ENCODE measurements at places on chromosomes 1 and 21.

- DNase-seq: no peak
These were observed 19.4 kb downstream of the TCP10L start for GRCh38 chr21:32565856-32566465.

DNA sequence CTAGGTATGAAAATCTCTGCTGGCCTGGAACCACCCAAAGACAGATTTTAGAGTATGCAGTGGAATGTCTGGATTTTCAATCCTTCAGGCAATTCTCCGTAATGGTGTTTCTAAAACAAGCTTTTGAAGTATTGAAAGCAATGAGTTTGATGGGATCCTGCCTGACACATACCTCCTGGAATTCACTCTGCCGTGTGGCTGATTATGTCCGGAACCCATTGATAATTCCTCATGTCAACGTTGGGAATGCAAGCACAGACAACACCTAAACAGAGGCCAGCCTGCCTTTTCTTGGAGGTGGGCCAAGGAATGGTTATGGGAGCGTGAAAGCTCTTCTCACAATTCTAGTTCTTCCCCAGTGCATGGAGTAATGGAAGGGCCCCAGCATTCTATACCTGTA lies 168.9 kb upstream of the HMCN1 start:
- no peak for DNase-seq

DNA sequence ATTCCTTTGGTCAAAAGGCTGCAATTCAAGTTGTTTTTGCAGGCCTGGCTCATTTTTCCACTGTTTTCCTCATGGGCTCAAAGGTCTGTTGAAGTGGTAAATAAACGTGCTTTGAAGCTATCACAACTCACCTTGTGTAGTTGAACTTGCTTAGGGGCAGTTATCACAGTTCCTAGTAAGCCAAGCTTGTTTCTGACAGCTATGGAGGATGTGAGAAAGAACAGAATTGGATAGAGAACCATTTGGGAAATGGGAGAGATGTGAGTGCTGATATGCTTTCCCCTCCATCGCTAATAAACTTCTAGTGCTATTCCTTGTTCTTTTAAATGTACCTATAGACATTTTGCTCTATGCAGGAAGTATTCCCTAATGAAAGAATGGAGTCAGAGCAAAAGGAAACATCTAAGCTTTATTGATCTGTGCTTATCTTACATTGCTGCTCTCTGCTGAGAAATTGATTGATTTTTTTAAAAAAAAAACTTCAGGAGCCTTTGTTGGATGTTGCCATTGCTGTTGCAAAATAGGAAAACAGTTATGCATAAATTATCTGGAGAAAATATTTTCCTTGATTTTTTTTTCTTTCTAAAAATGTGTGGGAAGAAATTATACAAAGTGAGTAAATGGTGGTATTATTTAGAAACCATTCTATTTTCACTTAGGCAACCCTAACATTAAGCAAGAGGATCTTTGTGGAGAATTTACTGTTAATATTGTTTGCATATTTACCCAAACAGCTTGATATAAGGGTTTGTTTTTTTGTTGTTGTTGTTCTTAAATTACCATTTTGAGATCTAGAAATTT lies 118.2 kb downstream of the MAGI3 start:
- DNase-seq: no peak

- DNase-seq: peak; percentile 10
These were observed 58.9 kb downstream of the WLS start for GRCh38 chr1:68173283-68173935.

DNA sequence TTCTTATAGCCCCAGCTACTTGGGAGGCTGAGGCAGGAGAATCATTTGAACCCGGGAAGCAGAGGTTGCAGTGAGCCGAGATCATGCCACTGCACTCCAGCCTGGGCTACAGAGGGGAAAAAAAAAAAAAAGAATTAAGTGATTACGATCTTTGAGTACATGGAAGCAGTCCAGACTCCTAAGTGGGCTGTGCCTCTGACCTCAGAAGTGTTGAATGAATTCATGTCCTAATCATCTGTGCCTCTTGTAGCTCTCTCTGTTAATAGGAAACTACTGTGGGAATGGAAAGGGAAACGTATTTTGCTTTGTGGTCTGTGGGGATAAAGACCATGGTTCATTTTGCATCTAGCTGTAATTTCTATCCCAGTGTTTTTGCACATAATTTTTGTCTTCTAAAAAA lies 8.4 kb upstream of the IVNS1ABP start:
- DNase-seq: no peak

GRCh38 chr1:110337704-110338308 lies 1.4 kb upstream of the RBM15 start:
- peak; percentile 79 for DNase-seq

DNA sequence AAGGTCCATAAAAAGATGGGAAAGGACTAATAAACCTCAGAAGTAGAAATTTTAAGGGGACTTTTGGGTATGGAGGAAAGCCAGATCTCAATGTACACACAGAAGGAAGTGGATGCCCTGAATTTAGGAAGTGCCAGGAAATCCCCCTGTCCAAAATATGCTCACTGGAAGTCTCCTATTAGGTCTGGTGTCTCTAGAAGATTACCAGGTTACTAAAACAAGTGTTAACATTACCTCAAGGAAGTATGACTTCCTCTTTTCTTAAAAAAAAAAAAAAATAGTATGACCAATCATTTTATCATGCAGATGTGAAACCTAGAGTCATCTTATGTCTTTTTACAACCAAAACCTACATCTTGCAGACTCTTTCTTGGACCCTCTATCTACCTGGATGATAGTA lies 30.7 kb downstream of the CD58 start:
- DNase-seq: no peak

DNA sequence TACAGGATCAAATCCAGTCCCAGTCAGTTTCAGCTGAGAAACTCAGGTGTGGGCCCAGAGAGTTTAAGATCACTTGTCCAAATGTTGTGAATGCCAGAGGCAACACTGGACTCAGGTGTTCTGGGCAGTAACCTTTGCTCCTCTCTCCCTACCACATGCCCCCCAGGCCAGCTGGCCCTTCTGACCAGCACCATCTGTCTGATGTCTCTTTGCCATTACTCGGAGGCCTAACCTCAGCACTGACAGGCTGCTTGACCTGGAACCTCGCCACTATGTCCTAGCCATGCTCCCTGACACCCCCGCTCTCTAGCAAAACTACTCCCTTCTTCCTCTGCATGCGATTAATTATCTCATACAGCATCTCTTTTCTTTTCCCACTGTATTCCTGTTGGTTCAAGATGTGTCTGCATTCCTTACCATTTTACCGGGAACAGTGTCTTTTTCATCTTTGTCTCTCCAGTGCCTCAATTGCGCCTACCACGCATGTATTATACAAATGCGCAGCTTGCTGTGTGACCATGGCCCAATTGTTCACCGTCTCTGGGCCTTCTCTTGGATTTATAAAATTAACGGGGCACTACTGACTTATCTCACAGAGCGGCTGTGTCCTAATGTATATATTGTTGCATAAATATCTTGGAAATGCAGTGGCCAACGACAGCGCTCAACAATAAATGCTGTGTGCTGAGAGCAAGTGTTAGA lies 159.5 kb upstream of the IRF2BP2 start:
- DNase-seq: no peak

DNA sequence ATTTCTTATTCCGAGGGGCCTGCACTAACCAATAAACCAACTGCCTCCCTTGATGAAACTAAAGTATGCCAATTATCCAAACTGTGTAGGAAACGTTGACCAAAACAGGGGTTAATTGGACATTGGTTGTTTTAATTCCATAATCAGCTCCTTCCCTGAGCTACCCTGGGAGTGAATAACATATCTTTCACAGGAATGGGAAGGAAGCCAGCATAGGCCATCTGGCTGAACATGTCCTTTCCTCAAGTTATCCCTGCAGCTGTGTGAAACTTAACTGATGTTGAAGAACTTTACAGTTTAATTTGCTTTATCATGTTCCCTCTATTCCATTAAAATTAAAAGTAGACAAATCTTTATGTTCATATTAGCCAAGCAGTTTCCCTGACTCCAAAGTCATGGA lies 75.4 kb downstream of the NRIP1 start:
- no peak for DNase-seq

- no peak for DNase-seq
These were observed 262.8 kb downstream of the RWDD3 start for GRCh38 chr1:95496773-95497172.

DNA sequence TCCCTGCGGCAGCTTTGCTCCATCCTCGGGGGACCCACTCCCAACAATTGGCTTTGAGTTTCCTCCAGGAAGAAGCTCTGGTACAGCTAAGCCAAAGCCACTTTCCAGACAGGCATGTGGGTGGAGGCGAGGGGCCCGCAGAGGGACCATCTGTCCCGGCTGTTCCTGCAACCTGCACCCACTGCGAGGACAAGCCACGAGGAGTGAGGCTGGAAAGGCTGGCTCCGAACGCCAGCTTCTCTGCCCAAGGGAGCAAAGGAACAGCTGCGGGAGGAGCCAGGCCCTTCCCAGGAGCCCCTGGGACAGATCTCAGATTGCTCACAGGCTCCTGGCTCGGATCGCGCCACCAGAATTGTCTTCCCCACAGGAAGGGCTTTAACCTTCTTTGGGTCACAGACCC lies 28.3 kb upstream of the PEF1 start:
- no peak for DNase-seq

DNA sequence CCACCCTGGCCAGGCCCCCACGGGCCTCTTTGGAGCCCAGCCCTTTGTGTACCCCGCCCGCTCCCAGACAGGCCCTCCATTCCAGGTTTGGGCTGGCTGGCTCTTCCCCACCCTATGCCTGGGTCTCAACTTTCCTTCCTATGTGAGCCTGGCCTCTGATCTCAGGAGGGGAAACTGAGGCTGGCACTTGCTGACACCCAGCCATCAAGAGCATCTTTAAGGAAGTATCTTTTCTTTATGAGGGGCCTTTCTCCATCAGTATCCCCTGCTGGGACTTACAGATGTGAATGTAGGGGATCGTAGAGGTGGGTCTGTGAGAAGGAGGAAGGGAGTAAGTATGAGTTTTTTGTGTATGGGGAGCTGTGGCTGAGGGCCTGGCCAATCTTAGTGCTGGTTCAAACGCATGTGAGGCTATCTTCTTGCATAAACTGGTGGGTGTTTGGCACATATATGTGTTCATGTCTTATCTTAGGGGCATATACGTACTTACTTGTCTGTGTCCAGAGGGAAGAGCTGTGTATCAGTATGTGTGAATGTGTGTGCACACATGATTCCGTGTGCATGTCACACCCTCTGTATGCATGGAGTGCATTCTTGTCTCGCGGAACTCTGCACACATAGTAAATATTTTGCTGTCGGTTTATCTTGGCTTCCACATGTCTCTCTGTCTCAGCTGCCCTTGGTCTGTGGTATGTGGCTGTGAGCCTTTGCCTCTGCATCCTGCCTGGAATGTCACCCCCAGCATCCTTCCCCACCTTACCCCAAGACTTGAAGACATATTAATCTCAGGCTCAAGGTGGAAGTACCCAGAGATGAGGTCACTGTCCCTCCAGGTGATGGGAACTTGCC lies 5.4 kb downstream of the NECTIN4 start:
- no peak for DNase-seq

DNA sequence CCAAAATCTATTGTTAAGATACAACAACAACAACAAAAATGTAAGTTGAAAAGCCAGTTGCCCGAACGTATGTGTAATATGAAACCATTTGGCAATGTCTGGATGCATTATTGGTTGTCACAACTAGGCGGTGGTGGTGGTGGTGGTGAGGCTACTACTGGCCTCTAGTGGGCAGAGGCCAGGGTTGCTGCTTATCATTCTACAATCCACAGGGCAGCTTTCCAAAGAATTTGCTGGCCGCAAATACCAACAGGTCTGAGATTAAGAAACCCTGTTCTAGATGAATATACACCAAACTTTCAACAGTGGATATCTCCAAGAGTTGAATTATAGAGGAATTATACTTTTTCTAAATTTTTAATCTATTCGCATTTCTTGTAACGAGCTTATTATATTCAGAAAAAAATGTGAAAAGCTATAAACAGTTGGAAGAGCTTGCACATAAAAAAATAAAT lies 26.8 kb upstream of the ZNF697 start:
- peak; percentile 81 for DNase-seq

GRCh38 chr1:32345289-32345827 lies 9.3 kb upstream of the MARCKSL1 start:
- peak; percentile 53 for DNase-seq

DNA sequence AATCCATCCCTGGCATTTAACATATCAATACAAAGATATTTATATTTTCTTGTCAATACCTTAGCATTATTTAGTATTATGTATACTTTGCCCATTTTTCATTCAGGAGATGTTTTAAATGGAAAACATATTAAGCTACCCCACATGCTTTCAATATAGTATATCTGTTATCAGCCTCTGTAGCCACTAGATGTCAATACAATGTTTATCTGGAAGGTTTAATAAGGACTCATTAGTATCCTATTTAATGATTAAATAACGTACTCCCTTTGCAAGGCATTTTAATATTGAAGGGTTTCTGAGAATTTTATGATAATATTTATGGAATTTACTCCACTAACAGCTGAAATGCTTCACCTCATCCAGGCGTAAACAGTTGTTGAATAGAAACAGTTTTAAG lies 329.5 kb upstream of the ADGRL2 start:
- DNase-seq: no peak
